ENCODE measurements at places on chromosomes 13 and 19. TPM values are rescaled to one million over a fixed set of nuclear protein-coding genes. Genes with fewer than 3 reads are reported as not detected.

GRCh38 chr13:110653271-110653670 is 37.9 kb downstream of the NAXD start:
- H3K4me1 ChIP-seq: peaks cover 74% of the 10 kb centered on the region
- no peaks in the 10 kb centered on the region for H3K27me3 ChIP-seq
- H3K27ac ChIP-seq: peak overlapping the region; percentile 78
- no peak for DNase-seq
- peaks cover 53% of the 10 kb centered on the region for H3K36me3 ChIP-seq

DNA sequence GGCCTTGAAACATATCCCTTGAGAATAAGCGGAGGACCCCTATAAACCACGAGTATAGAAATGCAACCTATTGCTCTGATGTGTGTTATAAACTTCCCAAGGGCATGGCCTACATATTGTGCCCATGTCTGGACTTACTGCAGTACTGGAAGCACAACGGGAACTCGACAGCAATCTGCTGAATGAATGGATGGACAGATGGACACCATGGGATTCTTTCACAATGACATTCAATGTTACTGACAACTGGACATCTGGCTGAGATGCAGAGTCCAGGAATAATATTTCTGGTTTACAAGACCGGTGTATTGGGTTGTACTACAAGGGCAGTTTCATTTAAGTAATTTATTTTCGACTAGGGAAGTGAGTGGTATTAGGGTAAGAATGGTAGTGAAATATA is 123.7 kb downstream of the MIPEP start:
- peaks cover 2% of the 10 kb centered on the region for H3K36me3 ChIP-seq
- no peak for DNase-seq
- no peak overlapping the region for H3K27ac ChIP-seq
- H3K27me3 ChIP-seq: peaks cover 5% of the 10 kb centered on the region
- no peak overlapping the region for H3K4me3 ChIP-seq

GRCh38 chr19:56837492-56838023 is 3.0 kb downstream of the PEG3 start:
- H3K36me3 ChIP-seq: no peaks in the 10 kb centered on the region
- no peak for DNase-seq
- peaks cover 2% of the 10 kb centered on the region for H3K27me3 ChIP-seq
- H3K4me1 ChIP-seq: no peaks in the 10 kb centered on the region

DNA sequence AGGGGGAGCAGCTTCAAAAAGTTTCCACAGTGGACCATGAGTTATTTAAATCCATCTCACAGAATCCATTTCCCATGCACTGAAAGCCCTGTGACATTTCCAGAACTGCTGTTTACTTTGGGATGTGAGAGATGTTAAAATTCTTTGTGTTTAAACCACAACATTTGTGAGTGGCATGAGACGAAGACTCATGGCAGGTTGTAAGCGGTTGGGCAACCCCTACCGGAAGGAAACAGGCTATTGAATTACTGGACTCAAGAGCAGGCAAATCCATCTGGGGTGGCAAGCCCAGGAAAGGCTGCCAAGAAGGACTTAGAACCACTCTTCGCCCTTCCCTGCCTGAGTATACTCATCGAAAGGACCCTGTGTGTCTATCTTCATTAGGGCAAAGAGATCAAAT is 22.3 kb upstream of the CLDN10 start:
- peaks cover 14% of the 10 kb centered on the region for H3K27me3 ChIP-seq
- no peak for DNase-seq
- H3K4me3 ChIP-seq: no peak overlapping the region
- H3K4me1 ChIP-seq: no peaks in the 10 kb centered on the region

- H3K36me3 ChIP-seq: no peaks in the 10 kb centered on the region
- no peak for DNase-seq
- H3K4me1 ChIP-seq: no peaks in the 10 kb centered on the region
- peaks cover 25% of the 10 kb centered on the region for H3K27me3 ChIP-seq
Observed at GRCh38 chr19:57671124-57671895, 2.6 kb downstream of the ZSCAN4 start.

- peaks cover 76% of the 10 kb centered on the region for H3K4me1 ChIP-seq
- H3K36me3 ChIP-seq: peaks cover 24% of the 10 kb centered on the region
- no peaks in the 10 kb centered on the region for H3K27me3 ChIP-seq
- DNase-seq: no peak
Observed at GRCh38 chr13:114061047-114061446, 71.4 kb downstream of the RASA3 start.

GAPDHS gene
- not detected for total RNA-seq

SRRM5 gene
- 0.29 TPM for total RNA-seq
